Small intestine (tissue), 16 donors: ENCODE measurements at places on chromosomes 6 and 20. TPM values are rescaled to one million over a fixed set of nuclear protein-coding genes. Genes with fewer than 3 reads are reported as not detected.

ZC2HC1B gene
- not detected for polyA plus RNA-seq

RGS17 gene
- under 0.01 TPM for polyA plus RNA-seq

DEFB132 gene
- polyA plus RNA-seq = not detected

LATS1 gene
- 23.0 TPM for polyA plus RNA-seq

- no peak for DNase-seq
These were observed 598.8 kb downstream of the EPHA7 start for GRCh38 chr6:92820601-92821000.

GRCh38 chr6:3118353-3119039, at the start of gene BPHL:
BPHL (plus strand) TSS chr6:3118711; CDS start chr6:3118741, 30 bp downstream.
- DNase-seq = peak; percentile 95

DNA sequence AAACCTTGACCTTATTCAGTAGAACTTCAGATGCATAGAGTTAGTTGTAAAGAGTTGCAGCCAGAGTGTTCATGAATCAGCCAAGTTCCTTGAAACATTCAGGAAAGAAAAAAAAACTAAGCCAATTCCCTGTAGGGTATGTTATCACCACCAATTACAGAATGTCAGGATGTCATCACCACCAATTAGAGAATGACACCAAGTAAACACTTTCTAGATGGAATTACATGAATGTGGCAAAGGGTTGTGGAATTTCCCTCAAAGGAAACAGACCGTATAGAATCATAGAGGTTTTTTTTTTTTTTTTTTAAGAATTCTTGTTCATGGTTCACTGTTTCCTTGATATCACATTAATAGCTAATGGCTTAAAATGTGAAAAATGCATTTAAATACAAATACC, 472.1 kb upstream of the RNF217 start:
- DNase-seq = no peak

DNA sequence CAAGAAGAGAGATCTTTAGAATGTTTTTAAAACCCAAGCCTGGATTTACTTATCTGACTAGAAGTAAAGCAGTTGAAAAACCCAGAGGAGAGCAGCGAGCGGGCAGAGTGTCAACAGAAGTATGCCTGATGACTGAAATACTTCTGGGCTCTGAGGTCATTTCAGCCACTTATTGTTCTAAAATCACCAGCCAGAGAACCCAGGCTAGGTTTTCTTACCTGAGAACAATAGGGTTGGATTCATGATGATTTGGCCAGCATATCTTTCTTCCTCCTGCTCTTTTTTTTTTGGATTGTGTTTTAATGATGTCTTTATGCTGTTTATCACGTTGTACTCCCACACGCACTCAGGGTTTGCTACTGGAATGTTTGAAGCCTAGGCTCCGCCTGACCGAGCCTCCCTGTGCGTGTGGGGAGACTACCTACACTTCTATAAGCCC, 63.0 kb upstream of the KIF25 start:
- DNase-seq = no peak

DNA sequence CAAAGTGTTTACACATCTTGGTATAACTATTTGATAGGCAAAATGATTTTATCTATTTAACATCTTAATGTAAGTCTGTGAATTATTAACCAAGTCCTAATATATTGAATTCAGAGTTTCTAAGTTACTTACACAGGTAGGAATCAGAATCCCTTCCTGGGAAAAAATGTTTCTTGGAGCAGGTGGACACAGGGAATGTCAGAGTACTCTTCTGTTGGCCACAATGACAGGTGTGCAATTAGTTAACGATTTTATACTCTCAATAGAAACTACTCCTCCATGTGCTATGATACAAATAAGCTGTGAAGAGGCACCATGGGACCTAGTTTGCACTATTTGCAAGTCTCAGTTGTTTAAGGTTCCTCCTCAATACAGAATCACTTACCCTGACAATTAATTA, 821 bp upstream of the TAAR5 start:
- no peak for DNase-seq

- DNase-seq = no peak
These were observed 15.2 kb downstream of the DDO start for GRCh38 chr6:110400208-110400607.

DNA sequence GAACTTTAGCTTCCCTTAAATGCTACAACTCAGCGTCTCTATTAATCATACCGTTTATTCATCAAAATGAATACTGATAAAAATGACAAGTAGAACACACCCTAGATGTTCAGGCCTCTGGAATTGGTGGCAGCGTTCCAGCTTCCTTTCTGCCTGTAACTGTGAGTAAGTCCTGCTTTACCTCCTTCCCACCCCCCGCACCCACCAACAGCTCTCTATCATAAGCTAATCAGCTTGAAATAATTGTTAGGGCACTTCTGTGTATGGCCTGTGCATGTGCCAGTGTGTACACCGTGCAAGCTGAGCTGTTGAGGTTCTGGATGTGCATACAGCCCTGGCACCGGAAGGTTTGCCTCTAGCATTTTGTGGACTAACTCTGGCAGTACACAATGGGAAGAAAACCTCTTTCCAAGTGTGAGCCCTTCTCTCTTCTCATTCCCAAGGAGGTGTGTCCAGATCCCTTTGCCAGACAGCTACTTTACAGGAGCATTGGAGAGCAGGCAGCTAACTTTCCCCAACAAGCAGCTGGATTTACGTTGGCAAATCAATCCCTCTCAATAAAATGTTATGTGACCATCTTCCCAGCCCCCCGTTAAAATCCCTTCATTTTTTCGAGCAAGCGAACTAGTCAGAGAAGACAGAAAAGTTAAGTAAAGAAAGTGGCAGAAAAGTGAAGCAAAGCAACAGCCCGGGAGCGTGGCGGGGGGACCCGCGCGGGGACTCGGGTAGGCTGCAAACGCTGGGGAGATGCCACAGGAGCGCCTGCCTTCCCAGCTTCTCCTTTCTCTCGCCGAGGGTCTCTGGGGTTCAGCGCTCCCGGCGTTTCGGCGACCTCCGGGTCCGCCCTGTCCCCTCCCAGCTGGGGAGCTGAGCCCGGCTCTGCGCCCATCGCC, 803 bp upstream of the ADGRG6 start:
- DNase-seq = peak; percentile 72

DNA sequence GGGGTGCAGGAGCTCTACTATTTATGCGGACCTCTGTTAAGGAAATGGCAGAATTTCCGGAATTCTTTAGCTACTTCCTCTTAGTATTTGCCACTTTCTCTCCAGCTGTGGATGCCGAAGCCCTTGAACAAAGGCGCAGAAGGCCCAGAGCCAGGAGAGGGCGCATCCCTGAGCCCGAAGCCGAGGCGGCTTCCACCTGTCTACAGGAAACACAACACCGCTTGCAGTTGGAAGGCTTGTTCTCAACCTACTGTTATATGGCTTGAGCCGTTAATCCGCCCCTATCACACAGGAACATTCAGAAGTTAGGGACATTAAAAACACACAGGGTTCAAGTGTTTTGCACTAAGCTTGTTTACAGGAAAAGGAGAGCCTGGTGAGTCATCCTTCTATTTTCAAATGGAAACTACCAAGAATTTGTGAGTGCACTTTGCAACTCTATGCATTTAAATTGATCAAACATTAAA, 417.1 kb downstream of the BCKDHB start:
- DNase-seq = no peak

GRCh38 chr6:41836022-41836659, 48.6 kb downstream of the TOMM6 start:
- DNase-seq = no peak

GRCh38 chr6:116405138-116405537, 34.4 kb downstream of the DSE start:
- DNase-seq = no peak

DNA sequence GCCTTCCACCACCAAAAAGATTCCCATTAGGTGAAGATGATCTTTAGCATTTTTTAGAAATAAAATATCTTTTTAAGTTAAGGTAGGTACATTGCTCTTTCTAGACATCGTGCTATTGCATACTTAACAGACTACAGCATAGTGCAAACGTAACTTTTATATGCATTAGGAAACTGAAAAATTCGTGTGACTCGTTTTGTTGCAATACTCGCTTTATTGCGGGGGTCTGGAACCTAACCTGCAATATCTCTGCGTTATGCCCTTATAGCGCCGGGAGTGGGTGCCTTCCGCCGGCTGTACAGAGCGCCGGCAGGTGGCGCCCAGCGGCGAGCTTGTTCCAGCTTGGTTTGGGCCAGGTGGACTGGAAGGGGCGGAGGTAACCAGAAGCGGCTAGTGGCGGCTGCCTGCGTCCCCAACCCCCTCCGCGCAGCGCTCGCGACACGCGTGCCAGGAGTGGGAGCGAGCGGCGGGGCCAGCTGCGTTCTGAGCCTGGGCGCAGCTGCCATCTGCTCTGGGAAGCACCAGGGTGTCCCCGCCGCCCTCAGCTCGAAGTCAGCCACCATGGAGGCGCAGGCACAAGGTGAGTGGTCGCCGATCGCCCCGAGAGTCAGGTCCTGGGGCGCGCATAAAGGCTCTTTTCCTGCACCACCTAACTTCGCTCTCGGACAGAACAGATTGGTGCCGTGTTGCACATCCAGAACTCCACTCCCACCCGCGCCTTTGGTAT, at the start of gene TPD52L1:
Gene TPD52L1 (plus strand): TSS at position 383 of the 727 bp plus-strand sequence. CDS start 179 bp downstream, at position 562.
- peak; percentile 76 for DNase-seq

DNA sequence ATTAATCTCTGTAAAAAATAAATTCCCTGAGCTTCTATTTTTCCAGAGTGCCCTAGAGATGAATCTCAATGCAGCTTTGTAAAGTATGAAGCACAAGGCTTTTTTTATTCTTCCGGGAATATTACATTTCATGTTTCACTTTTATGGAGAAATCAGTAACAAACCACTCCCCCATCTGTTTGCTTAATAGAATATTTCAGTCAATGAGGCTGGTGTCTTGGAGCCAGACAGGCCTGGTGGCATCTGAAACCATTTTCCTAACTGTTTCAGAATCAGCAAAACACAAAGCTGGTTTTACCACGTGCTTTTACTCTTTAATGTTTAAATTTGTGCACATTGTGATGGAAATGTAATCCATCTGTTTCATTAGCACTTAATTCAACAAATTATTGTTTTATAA, 400.8 kb upstream of the HSF2 start:
- DNase-seq = no peak

DNA sequence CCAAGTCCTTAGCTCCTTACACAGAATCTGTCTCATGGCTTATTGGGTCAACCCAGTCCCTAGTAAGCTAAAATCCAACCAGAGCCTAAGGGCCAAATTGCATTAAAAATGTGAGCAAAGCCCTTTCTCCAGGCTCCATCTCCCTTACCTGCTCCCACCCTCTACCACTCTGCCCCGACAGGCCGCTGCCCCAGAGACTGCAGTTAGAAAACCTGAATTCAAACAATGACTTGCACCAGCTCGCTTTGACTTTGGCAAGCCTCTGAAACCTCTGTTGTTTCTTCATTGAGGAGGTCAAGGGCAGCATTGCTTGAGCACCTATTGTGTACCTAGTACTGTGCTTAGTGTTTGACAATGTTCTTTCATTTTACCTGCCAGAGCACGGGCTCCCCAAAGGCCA, 188.1 kb upstream of the PMEPA1 start:
- DNase-seq = no peak
